Thoracic aorta (tissue), 2 donors: ENCODE measurements at places on chromosomes 2 and 18. TPM values are rescaled to one million over a fixed set of nuclear protein-coding genes. Genes with fewer than 3 reads are reported as not detected.

GRCh38 chr2:7452110-7452876, 535.1 kb downstream of the RNF144A start:
- H3K27me3 ChIP-seq = no peaks in the 10 kb centered on the region
- H3K36me3 ChIP-seq = no peaks in the 10 kb centered on the region
- no peak for DNase-seq
- H3K27ac ChIP-seq = no peak overlapping the region
- H3K4me3 ChIP-seq = no peak overlapping the region
- H3K4me1 ChIP-seq = no peaks in the 10 kb centered on the region

- no peak overlapping the region for H3K4me3 ChIP-seq
- no peaks in the 10 kb centered on the region for H3K27me3 ChIP-seq
- H3K36me3 ChIP-seq = no peaks in the 10 kb centered on the region
- H3K27ac ChIP-seq = no peak overlapping the region
- DNase-seq = no peak
Observed at GRCh38 chr18:44080054-44080453, 600.6 kb upstream of the SETBP1 start.

- no peak overlapping the region for H3K4me3 ChIP-seq
- H3K36me3 ChIP-seq = no peaks in the 10 kb centered on the region
- H3K27me3 ChIP-seq = no peaks in the 10 kb centered on the region
- no peak for DNase-seq
Observed at GRCh38 chr2:238527565-238527964, 100.8 kb downstream of the ASB1 start.

GRCh38 chr2:232891621-232892071, 21.6 kb downstream of the SNORC start:
- peaks cover 7% of the 10 kb centered on the region for H3K4me1 ChIP-seq
- no peaks in the 10 kb centered on the region for H3K27me3 ChIP-seq
- no peak overlapping the region for H3K4me3 ChIP-seq
- no peak for DNase-seq
- H3K36me3 ChIP-seq = no peaks in the 10 kb centered on the region
- H3K27ac ChIP-seq = no peak overlapping the region

DNA sequence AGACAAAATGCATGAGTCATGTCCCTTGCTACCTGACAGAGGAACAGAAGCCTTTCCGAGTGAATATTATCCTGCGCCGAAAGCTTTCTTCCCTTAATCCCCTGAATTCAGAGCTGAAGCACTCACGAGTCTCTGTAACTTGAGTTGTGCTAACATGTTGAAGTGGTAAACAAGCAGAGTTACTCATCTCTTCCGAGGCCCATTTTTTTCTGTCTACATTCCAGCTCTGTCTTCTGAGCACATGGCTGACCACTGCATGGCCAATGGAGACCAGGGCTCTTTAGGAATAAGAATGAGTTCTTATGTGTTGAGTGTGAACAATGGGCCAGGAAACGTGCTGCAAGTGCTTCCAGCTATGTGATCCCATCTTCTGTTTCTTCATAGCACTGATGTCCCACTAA, 73.1 kb upstream of the PID1 start:
- no peaks in the 10 kb centered on the region for H3K27me3 ChIP-seq
- no peak for DNase-seq
- H3K36me3 ChIP-seq = no peaks in the 10 kb centered on the region

- no peaks in the 10 kb centered on the region for H3K27me3 ChIP-seq
- no peaks in the 10 kb centered on the region for H3K4me1 ChIP-seq
- H3K4me3 ChIP-seq = no peak overlapping the region
- DNase-seq = no peak
- no peaks in the 10 kb centered on the region for H3K36me3 ChIP-seq
- H3K27ac ChIP-seq = no peak overlapping the region
Observed at GRCh38 chr2:191789796-191790195, 57.1 kb downstream of the CAVIN2 start.

- no peaks in the 10 kb centered on the region for H3K4me1 ChIP-seq
- no peak overlapping the region for H3K27ac ChIP-seq
- no peak overlapping the region for H3K4me3 ChIP-seq
- DNase-seq = no peak
- peaks cover 5% of the 10 kb centered on the region for H3K36me3 ChIP-seq
- H3K27me3 ChIP-seq = no peaks in the 10 kb centered on the region
Observed at GRCh38 chr2:190488516-190489233, 45.8 kb downstream of the NEMP2 start.

- no peaks in the 10 kb centered on the region for H3K36me3 ChIP-seq
- H3K27me3 ChIP-seq = no peaks in the 10 kb centered on the region
- no peak overlapping the region for H3K4me3 ChIP-seq
- H3K4me1 ChIP-seq = no peaks in the 10 kb centered on the region
- no peak for DNase-seq
Observed at GRCh38 chr2:130870779-130871178, 34.1 kb downstream of the ARHGEF4 start.

Gene PKDCC
- total RNA-seq = 225 TPM

Gene CNGA3
- total RNA-seq = not detected

Gene CCT7
- 121 TPM for total RNA-seq

Gene SPDYA
- total RNA-seq = 5.3 TPM

Gene UGT1A8
- total RNA-seq = not detected
